Activated T-cell treated with anti-CD3 and anti-CD28 coated beads for 4 hours (primary cell): ENCODE measurements at places on chromosomes 12 and 14.

- no peak for DNase-seq
Observed at GRCh38 chr14:69581316-69581935, 6.8 kb upstream of the CCDC177 start.

- DNase-seq = no peak
Observed at GRCh38 chr12:13940335-13940865, 41.0 kb downstream of the GRIN2B start.

DNA sequence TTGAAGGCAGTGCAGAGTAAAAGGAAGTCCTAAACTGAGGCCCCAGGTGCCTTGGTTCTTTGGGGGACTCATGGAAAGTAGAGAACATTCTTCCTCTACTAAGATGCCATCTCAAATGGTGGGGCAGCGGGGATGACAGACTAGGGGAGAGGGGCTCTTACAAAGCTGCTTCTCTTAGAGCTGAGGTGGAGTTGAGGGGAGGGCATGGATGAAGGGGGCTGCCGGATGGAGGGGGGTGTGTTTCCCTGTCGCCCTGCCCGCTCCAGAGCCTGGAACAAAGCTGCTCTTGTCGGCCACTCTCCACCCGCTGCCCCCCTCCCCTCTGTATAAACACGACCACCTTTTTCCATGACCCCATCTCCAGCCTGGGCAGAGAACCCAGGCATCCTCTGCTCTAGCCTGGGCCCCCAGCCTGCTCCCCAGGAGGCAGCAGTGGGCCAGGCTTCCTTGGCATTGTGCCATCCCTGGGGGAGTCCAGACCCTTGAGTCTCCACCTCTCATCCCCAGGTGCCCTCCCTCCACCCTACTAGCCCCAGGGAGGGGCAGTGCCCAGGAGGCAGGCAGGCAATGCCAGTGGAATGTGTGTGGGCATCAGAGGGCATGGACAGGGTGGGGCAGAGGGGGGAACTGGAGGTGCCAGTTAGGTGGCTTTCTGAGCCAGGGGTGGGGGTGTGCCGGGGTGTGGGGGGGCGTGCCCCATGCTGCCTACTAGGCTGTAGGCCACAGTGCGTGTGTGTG is 1.7 kb downstream of the RARG start:
- no peak for DNase-seq

DNA sequence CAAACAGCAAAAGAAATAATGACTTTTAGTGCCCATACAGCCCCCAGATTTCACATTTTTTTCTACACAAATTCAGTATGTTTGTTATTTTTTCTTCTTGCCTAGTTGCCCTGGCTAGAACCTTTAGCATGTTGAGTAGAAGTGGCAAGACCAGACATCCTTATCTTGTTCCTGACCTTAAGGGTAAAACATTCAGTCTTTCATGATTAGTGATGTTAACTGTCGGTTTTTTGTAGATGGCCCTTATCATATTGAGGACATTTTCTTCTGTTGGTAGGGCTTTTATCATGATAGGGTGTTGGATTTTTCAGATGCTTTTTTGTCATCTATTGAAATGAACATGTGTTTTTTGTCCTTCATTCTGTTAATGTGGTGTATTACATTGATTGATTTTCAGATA is 17.1 kb downstream of the IRAK3 start:
- DNase-seq = no peak

DNA sequence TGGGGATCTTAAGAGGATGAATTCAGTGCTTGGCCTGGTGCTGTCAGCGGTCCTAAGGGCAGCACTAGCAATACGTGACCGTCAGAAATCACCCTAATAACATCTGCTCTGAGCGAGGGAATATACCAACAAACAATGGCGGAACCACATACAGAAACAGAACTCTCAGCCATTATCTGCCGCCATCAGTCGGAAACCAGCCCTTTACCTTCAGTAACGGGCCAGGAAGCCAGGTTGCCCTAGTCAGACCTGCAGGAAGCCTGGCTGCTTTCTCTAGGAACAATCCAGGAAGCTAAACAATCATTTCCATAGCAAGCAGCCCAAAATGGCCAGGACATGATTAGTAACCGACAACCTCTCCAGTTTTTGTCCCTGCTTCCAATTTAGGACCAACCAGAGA is 5.6 kb downstream of the CDCA4 start:
- no peak for DNase-seq

DNA sequence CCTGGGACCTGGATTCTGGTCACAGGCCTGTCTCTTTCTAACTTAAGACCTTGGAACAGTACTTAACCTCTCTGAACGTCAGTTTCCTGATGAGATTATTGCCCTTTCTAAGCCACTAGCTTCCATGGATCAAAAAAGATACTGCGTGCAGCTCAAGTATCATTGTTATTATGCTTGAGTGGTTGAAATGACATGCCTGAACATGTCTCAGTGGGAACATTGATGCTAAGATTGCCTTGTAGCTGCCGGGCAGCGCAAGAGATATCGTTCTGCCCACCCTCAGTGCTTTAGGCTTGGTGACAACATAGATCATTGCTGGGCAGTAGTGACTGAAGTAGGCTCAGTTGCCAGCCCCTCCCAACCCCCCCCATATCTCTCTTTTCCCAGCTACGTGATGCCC is 131.9 kb downstream of the SMOC1 start:
- DNase-seq = no peak
